ENCODE measurements at places on chromosomes 1 and 21. TPM values are rescaled to one million over a fixed set of nuclear protein-coding genes. Genes with fewer than 3 reads are reported as not detected.

DNA sequence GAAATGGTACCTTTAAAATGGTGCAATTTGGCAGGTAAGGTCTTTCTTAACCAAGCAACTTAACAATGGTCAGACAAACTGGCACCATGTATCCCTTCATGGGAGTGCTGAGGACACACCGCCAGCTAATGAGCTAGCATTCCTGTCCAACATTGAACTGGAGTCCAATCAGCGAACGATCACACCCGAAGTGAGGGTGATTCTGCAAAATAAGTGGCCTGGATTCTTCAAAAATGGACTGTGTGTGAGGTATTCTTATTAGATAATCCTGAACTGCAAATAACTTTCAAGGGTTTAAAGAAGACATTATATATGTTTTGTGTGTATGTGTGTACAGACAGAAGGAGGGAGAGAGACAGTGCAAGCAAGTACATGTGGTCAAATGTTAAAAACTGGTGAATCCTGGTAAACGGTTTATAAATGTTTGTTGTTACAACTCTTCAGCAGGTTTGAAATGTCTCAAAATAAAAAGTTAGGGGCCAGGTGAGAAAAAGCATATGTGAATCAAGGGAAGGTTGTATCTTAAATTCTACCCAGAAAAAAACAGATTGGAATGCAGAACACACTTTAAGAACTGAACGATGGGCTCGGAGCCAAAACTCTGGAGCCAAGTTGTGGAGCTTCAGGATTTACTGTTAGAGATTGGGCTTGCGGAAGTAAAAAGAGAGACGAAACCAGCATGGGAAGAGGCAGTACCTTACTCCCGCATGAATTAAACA lies 20.9 kb downstream of the GADD45A start:
- DNase-seq = no peak

DNA sequence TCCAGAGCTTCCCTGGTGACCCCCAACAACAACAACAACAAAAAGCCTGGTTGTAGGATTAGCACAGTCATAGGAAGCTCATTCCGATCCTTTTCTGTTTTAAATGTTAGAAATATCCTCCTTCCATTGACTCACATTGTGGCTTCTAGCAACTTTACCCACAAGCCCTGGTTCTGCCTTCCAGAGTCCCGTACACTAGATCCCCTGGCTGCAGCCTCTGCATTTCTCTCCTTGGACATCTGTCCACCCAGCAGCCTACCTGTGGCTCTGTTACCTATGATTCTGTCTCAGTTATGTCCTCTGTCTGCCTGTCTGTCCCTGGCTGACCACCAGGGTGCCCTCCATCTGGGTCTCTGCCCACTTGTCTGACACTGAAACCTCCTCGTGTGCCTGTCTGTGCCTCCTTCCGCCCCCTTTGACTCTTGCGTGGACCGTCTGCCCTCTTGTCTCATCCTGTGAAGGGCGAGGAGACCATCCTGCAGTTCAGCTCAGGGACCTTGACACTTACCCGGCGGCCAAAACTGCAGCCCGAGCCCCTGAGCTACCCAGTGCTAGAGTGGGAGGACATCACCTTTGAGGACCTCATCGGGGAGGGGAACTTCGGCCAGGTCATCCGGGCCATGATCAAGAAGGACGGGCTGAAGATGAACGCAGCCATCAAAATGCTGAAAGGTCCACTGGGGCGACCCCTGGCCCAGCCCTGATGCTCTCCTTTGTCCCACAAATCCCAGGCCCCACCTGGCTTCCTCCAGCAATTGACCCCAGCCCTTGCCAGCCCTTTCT lies 16.1 kb downstream of the TIE1 start:
- DNase-seq = no peak

GRCh38 chr1:29519788-29520110 lies 283.4 kb downstream of the PTPRU start:
- no peak for DNase-seq

DNA sequence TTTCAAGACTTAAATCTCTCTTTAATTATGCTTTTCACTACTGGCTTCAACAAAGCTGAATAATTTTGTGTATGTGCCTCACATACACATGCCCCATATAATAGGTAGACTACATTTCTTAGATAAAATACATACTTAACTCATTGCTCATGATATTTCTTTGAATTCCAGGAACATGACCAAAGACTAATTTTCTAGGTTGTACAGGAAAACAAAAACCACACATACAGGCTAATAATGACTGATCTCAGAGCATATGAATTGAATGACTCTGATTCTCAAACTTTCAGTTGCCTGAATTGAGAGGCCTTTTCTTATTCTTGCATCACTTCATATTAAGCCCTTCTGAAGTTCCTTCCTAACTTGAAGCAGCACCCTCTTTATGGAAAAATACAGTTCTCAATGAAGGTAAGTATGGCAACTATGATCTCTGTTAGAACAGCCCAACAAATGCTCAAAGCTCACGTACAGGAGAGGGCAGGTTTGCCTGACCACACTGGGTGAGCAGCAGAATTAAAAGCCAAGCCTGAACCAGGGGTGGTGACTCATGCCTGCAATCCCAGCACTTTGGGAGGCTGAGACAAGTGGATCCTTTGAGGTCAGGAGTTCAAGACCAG lies 22.6 kb upstream of the UAP1 start:
- DNase-seq = peak; percentile 80

The F5 gene
- not detected for total RNA-seq

GRCh38 chr1:156993426-156994147 lies 52.0 kb downstream of the ARHGEF11 start:
- DNase-seq = no peak

DNA sequence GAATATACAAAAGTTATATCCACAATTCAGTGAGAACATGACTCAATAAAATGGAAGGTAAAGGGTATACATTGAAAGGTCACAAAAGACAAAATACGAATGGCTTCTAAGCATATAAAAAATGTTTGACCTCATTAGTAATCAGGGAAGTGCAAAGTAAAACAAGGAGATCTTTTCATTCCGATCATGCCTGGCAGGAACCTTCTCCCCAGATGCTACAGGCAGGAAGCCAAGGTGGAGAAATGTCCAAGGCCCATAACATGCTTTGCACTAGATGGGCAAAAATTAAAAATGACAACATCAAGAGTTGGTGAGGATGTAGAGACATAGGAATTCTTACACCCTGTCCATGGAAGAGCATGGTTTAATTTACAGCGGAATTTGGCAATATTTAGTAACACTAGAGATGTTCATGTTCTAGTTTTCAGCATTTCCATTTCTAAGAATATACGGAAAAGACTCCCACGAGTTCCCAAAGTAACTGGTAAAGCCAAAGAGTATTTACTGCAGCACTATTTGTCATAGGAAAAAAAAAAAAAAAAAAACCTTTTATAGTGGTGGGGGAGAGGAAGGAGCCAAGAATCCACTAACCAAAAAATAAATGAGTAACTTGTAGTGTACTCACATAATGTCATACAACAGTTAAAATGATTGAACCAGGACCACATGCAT lies 184.5 kb upstream of the KAZN start:
- peak; percentile 15 for DNase-seq

The HTR6 gene
- total RNA-seq = not detected

- DNase-seq = peak; percentile 60
These were observed 108.3 kb downstream of the HIVEP3 start for GRCh38 chr1:41810446-41810845.

The TMEM200B gene
- not detected for total RNA-seq

- DNase-seq = no peak
These were observed 69.2 kb downstream of the UMODL1 start for GRCh38 chr21:42140196-42140934.

DNA sequence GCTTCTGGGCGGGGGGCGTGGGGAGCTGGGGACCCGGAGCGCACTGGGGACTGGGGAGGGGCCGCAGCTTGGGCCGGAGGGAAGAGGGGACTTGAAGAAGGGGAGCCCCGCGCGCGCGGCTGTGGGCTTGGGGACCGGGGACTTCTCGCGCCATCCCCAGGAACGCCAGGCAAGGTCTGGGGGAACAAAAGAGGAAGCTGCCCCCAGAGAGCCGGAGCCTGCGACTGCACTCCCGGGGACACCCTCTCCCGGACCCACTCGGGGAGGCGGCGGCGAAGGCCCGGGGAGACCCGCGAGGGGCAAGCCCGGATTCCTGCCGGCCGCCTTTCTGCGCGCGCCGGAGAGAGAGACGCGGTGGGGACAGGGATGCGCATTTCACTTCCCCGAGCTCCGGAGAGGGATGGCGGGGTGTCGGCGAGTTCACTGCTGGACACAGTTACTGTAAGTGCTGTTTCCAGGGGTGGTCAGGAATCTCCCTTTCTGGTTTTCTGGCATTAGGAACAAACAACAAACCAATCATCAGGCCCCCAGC lies 732 bp downstream of the ABCG1 start:
- DNase-seq = no peak

DNA sequence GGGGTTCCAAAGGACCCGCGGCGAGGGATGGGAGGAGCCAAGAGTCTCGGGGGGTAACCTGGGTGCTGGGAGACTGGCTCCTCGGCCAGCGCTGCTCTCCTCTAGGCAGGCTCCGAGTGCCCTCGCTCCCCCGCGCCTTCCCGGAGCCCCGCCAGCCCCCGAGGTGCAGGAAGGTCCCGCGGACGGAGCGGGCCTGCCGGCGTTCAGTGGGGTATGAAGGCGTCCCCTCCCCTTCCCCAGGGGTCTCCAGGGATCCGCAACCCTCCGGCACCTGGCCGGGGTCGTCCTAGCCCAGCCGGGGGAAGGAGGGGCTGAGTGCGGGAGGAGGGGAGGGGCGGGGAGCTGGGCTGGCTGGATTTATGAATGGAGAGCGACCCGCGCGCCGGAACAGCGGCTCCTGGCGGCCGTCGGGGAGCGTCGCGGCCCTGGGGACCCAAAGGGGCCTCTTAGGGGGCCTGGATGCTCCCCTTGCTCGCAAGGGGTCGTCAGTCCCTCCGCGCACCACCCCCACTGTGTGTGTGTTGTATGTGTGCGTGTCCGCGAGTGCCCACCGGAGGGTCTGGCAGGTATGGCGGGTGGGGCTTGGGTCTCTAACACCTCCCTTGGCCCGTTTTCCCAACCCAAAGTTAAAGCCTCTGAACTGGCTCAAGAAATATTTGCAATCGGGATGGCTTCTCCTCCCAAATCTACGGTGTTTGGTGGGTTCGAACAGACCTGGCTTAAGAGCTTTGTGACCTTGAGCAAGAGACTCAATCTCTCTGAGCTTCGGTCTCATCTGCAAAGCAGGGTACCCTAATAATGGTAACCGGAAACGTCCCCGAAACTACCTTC lies 642 bp downstream of the HCRTR1 start:
- DNase-seq = no peak

GRCh38 chr1:160096274-160097116 lies 1.9 kb downstream of the IGSF8 start:
- peak; percentile 94 for DNase-seq

DNA sequence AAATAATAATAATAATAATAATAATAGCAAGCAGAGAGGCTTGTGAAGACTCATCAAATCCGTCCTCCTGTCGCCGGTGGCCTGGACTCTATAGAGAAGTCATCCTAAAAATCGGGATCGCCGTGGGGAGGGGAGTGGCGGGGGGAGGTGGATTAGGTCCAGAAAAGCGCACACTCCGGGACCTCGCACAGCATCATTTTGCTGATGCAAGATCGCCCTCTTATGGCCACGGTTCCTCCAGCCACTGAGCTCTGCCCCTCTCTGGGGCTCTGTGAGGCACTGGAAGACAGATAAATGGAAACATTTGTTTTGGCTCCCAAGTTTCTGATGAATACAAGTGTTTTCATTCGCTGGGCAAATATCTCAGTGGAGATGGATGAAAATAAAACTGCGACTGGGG lies 612.0 kb downstream of the MATN1 start:
- DNase-seq = peak; percentile 57

GRCh38 chr1:12521096-12521495 lies 96.9 kb downstream of the DHRS3 start:
- no peak for DNase-seq

The IL22RA1 gene
- total RNA-seq = not detected

The CFAP74 gene
- not detected for total RNA-seq

- peak; percentile 53 for DNase-seq
These were observed 16.5 kb upstream of the ZMYM1 start for GRCh38 chr1:35062518-35063196.

- no peak for DNase-seq
These were observed 37.8 kb upstream of the EFHD2 start for GRCh38 chr1:15371610-15372545.

- DNase-seq = no peak
These were observed 100.1 kb upstream of the S1PR1 start for GRCh38 chr1:101136739-101137138.

The USH2A gene
- total RNA-seq = not detected

DNA sequence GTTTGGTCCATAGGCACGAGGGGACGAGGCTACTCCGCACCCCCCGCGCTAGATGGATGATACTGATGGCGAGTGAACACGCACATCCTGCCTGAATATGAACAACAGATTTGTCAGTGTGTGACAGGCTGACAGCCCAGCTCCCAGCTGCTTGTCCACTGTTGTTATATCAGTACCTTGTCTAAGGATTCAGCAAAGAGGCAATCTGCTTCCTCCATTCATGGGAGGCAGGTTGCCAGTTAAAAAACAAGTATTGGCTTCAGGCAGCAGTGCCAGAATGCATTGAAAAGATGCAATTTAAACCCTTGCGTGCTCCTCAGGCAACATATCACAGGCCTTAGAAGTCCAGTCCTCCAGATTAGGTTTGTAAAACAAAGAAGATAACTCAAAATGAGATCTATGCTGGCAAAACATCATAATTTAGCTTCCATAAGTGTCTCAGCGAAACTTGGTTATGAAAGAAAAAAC lies 223.3 kb downstream of the GPATCH2 start:
- no peak for DNase-seq

The OR2L8 gene
- not detected for total RNA-seq

DNA sequence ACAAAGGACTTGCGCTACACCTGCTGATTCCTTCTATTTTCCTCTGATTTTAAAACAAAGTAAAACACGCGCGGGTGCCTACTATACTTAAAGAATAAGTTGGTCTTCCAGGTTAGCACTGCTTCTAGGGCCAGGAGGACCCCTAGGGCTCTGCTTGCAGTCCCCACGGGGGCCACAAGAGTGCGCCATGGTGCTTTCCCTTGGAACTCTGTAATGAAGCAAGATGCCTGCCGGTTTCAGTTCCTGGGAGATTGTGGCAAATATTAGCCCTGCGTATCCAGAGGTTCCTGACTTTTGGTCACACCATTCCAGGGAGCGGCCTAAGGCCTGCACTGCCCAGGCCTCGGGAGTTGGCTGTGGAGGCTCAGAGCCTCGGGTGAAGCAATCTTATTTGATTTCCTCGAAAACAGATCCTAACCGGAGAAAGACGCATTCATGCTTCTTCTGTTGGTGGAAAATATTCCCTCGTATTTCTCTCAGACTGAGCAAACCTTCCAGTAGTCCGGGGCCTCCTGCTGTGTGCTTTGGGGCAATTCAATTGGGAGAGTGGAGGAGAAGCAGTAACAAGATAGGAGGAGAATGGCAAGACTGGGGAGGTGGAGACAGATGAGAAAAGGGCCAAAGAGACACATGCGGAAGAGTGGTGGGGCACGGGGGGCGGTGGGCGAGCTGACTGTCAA lies 25.3 kb downstream of the ADAM30 start:
- DNase-seq = peak; percentile 77

DNA sequence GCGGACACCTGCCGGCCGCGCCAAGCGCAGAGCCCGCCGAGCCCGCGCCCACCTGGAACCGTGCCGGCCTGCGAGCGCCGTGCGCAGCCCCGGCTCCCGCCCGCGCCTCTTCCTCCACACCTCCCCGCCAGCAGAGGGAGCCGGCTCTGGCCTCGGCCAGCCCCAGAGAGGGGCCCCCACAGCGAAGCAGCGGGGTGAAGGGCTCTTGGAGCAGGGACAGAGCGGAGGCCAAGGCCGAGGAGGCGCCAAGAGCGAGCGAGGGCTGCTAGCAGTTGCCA lies 50.1 kb upstream of the KRTAP19-8 start:
- no peak for DNase-seq

The FCGR2B gene
- total RNA-seq = not detected
